ENCODE measurements at places on chromosomes 7 and 10. TPM values are rescaled to one million over a fixed set of nuclear protein-coding genes. Genes with fewer than 3 reads are reported as not detected.
A peak's percentile ranks its signal among the peaks of the same experiment; 100 is the strongest.

GRCh38 chr7:98831641-98832221 lies 38.1 kb downstream of the TMEM130 start:
- DNase-seq: no peak

- DNase-seq: no peak
Measured at GRCh38 chr7:20521243-20521642, 94.2 kb upstream of the ABCB5 start.

Gene POMZP3
- 2.9 TPM for total RNA-seq

DNA sequence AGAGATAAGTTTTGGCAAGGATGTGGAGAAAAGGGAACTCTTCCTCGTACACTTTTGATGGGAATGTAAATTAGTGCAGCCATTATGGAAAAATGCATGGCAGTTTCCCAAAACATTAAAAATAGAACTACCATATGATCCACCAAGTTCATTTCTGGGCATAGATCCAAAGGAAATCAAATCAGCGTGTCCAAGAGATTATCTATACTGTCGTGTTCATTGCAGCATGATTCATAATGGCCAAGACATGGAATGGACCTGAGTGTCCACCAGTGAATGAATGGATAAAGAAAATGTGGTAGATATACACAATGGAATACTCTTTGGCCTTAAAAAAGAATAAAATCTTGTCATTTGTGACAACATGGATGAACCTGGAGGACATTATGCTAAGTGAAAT lies 70.3 kb upstream of the RSU1 start:
- peak; percentile 84 for DNase-seq

- DNase-seq: no peak
Measured at GRCh38 chr7:22827563-22827962, 4.9 kb upstream of the TOMM7 start.

Gene KLLN
- total RNA-seq: not detected

DNA sequence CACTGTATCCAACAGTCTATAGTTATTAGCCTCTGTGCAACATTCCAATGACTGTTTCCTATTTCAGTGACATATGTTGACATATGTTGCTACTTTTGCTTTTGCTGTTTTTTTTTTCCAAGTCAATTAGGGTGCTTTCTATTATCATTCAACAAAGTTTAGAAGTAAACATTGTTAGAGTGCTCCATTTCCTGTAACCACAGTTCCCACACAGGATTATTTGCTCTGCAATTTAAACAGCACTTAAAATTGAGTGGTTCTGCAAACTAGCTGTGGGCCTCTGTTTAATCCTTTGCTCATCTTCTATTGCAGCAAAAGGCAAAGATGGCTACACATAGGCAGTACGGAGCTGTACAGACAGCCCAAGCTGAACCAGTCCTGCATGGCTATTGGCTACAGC lies 46.5 kb upstream of the PTN start:
- no peak for DNase-seq

Gene HOXA5
- 5.6 TPM for total RNA-seq

Gene KNDC1
- not detected for total RNA-seq

GRCh38 chr7:126411821-126412383 lies 840.8 kb downstream of the GRM8 start:
- DNase-seq: no peak

DNA sequence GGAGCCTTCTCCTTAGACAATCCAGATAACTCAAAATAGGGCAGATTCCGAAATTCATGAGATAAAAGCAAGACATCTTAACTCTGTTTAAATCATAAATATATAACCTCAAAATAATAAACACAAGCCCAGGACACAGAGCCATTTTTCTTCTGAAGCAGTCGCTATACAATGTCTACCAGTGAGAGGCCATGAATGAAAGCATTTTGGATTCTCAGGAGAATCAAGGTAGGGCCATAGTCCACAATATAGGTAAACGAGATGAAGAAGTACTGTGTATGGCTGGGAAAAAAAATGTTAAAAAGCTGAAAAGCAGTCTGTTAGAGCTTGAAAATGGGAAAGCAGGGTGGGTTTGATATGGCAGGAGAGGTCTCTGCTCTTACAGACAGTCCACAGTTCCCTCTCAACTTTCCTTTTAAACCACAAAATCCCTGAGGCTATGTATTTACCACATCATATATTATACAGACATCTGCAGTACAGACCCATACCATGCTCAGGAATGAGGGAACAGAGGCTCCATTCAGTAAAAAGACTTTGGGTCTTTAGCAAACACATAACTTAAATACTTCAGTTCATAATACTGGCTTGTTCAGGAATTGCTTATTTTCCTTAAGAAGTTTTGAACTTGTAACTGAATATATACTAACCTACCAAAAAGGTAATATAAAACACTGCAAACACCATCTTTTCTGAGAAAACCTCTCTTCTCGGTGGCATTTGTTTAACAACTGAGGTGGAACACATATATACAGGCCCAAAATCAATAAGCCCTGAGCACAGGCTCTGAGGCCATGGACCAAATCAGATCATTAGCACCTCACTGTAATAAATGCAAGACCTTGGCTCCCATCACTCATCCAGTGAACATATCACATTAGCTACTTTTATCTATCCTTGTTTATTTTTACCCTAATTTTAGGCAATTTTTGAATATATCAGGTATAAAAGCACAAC lies 109.3 kb downstream of the SORBS1 start:
- peak; percentile 71 for DNase-seq

All from RPMI7951 (cell line).